Posterior cingulate gyrus (tissue), 11 donors: ENCODE measurements at places on chromosomes 1 and 21.
A peak's percentile ranks its signal among the peaks of the same experiment; 100 is the strongest.

DNA sequence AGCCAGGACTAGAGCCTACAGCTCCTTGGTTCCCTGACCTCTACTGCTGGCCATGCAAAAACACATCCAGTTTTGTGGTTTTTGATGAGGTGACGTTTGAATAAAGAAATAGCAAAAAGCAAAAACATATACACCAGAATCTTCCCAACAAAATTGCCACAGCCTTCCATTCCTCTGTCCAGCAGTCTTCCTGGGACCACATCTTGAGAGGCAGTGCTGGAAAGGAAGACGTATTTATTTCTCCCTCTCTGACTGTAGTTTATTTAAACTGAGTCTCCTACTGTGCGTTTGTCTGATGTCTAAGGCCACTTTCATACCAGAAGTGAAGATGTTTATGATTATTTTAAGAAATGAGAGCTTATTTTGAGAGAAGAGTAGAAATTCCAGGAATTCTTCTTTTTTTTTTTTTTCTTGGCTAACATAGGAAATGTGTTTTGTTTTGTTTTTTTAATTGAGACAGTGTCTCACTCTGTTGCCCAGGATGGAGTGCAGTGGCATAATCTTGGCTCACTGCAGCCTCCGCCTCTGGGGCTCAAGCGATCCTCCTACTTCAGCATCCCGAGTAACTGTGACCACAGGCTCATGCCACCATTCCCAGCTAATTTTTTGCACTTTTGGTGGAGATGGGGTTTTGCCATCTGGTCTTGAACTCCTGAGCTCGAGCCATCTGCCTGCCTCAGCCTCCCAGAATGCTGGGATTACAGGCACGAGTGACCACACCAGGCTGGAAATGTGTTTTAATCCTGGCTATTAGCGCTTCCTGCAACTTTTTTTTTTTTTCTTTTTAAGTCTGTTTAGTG is 118.5 kb downstream of the ITSN1 start:
- DNase-seq, result no peak

DNA sequence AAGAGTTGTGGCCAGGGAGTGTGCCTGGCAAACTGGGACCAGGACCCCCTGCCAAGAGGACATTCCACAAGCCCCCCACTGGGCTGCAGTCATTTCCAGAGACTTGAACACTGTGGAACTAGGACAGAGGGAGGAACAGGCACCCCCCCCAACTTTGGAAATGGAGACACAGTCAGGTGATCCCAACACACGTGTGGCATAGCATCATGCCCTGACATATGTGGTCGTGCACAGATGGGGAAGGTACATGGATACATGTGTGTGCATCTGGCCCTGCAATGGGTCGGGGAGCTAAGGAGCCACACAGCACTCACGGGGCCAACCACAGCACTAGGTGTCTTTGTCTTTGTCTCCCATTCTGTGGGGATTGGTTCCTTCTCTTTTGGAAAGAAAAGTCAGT is 6.6 kb upstream of the TFF3 start:
- no peak for DNase-seq

GRCh38 chr21:25818551-25818950 is 83.8 kb downstream of the GABPA start:
- no peak for DNase-seq

DNA sequence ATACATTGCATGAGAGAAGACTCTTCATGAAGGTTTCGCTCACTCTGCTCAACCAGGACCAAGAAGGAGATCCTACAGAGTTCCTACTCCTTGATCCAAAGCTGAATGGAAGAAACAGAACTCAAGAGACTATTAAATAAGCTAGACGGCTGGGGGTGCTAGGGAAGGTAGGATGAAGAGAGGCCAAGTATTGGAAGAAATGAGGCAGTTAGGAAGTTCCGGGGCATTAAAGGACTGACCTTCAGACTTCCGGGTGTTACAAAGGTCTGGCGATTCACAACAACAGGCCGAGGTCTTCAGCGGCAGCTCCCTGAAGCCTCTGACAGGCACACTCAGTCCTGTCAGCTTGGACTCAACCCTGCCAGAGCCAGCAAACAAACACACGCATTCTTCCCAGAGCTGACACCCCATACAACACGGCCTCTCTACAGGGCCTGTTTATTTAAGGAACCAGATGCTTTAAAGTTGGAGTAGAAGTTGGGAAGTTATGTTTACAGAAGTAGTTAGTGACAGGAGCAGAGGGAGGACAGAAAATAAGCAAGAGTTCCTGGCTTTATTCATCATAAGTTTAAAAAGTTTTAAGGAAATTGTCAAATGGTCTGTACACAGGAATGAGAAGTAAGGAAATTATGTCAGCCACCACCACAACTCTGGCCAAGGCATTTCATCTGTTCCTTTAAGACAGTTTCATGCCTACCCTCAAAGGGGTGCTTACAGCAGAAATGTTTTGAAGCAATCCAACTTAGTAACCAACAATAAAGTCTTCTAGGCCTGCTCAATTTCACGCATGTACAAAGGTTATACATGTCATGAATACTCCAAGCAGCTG is 4.7 kb downstream of the SORT1 start:
- peak; percentile 63 for DNase-seq

- no peak for DNase-seq
These were observed 235.3 kb downstream of the FAF1 start for GRCh38 chr1:50724626-50725286.

DNA sequence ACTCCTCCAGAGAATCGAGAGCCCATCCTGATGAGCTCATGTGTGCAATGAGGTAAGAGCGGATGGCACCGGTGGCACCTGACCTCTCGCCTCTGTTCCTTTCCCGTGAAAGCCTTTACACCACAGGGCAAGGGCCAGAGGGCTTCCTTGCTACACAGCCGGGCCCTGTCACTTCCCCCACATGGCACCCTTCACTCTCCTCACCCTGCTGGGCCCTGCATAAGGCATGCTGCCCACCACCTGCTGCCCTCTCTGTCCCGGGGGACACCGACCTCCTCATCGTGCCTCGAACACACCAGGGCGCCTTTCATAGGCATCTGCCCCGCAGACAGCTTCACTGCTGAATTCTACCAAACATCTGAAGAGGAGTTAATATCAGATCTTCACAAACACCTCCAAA is 45.1 kb upstream of the C1orf174 start:
- DNase-seq, result peak; percentile 62

DNA sequence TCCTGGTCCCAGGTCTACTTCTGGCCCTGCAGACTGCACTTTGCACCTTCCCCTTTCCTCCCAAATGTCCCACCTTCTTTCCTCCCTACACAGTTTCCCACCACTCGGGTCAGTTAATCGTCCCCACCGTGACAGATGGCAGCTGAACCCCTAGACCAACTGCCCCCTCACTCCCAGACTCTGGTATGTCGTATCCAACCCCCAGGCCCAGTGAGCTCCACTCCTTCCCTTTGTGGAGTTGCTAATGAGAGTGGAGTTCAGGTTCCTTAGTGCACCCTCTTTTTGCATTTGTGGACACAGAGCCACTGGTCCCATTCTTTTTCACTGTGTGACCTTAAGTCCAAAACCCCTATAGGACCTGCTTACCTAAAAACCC is 1.8 kb downstream of the MAN1C1 start:
- no peak for DNase-seq

GRCh38 chr1:243841507-243841906 is 8.5 kb downstream of the AKT3 start:
- no peak for DNase-seq

DNA sequence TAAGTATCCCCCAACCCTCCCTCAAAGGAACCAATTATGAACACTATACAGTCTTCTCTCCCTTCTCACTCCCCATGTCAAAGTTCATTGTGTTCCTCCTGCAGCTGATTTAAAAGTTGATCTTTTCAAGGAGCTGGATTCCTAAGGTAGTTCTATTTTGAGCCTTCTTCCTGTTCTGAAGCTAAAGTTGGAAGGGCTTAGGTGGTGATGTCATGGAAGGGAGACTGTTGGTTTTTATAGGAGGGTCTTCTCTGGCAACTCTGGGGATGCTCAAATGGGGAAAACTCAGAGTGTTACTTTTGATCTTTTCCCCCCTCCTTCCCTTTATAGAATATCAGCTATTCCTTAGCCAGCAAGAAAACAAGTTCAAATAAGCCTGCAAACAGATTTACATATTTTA is 83.0 kb upstream of the AK4 start:
- DNase-seq, result no peak

- peak; percentile 93 for DNase-seq
These were observed 41.3 kb upstream of the EIF4G3 start for GRCh38 chr1:21217812-21218596.

- no peak for DNase-seq
These were observed 775 bp downstream of the TMEM125 start for GRCh38 chr1:43270421-43271095.

DNA sequence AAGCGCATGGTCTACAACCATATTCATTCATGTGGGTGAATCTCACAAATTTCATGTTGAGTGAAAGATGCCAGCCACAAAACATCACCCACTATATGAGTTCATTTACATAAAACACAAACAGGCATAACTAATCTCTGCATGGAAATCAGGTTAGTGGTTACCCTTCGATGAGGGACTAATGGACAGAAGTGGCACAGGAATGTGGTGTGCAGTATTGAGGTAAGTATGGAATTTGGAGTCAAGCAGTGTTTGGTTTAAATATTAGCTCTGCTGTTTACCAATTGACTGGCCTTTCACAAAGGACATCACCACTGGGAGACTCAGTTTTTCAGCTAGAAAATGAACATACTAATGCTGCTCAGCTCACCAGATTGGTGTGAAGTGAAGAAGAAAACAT is 24.2 kb downstream of the CCDC185 start:
- DNase-seq, result no peak

DNA sequence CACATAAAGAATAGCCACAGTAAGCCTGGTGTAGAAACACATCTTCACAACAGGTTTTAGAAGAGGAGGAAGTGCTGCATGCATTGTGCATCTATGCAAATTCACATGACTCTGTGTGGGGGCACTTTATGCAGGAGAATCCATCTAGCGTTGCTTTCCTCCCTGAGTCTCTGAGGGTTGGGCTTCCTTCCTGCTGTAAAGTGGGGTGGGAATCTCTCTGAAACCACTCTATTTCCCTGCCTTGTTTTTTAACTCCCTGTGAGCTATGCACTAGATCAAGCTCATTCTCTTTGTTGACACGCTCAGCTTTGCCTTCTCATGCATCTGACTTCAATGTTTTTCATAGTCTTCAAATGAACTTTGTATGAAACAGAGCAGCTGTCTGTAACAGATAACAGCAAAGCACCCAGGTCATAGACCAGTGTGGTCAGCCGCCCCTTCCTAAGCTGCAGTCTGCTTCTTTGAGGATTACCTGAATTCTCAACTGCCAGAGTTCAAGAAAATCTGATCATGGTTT is 102.7 kb upstream of the DPH5 start:
- DNase-seq, result no peak

GRCh38 chr1:52556641-52557360 is 3.9 kb upstream of the TUT4 start:
- DNase-seq, result no peak

DNA sequence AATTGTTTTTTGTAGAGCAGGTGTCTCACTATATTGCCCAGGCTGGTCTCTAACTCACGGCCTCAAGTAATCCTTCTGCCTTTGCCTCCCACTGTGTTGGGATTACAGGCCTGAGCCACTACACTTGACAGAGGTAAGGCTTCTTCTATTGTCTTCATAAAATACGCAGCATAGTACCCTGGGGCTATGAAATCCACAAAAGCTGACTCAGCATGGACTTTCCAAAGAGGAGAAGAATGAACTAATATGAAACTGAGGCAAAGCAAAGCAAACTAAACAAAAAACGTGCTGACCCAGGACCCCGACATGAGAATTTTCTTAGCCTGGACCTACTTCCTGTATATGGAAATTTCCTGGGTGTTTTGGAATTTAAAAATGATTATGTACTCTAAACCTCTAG is 18.5 kb upstream of the ATP13A2 start:
- no peak for DNase-seq

GRCh38 chr1:119893238-119893791 is 3.0 kb downstream of the ADAM30 start:
- no peak for DNase-seq

GRCh38 chr1:109151146-109151990 is 37.5 kb downstream of the ELAPOR1 start:
- DNase-seq, result no peak

DNA sequence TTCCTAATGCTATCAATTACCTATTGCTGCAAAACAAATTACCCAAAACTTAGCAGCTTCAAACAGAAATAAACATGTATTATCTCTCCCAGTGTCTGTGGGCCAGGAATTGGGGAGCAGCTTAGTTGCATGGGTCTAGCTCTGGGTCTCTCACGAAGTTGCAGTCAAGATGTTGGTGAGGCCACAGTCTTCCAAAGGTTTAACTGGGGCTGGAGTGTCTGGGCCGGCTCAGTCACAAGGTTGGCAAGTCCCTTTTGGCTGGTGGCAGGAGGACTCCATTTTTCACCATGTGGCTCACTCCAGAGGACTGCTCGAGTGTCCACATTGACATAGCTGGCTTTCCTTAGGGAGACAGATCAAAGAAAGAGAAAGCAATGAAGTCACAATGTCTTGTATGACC is 5.0 kb upstream of the LRP8 start:
- no peak for DNase-seq

DNA sequence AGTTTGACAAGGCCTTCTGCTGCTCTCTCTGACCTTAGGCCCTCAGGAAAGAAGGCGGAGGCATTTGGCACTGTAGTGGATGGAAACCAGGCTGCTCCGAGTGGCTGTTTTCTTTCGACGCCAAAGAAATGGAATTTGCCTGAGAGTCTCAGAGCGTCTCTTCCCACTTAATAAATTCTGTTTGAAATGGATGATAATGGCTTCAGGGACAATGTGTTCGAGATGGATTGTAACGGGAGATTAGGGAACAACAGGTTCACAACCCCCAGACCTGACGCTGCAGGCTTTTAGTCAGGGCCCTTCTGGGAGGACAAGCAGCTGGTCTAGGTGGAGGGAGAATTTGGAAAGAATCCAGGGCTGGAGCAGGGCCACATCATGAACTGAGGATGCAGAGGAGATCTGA is 58.6 kb downstream of the TLR5 start:
- DNase-seq, result no peak

DNA sequence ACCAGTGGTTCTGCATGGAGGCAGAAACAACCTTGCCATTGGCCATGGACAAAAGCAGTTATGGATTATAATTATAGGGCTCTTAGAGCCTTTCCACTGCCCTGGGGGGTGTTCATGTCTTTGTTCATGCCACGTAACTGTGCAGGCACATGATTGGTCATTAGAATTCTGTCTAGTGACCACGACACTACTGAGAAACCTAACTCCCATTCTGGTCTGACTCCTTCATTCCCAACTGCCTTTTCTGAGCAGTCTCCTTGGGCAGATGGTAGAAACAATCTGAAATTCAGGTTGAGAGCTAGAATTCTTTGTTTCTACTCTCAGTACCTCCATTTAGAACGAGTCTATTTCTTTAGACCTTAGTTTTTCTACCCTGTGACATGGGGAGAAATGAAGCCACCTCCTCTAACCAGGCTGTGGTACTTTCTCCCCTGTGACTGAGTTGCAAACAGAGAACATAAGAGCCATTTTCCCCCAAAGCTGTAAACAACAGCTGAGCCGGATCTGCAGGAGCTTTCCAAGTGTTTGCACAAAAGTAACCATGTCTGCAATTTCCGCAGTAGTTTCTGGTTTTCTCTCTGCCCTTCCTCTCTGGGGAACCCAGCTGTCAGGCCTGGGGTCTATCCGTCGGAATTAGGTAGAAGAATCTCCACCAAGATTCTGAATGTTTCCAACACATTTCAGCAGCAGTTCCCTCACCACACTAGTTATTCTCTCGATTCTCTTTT is 37.7 kb upstream of the IPO9 start:
- no peak for DNase-seq

- no peak for DNase-seq
These were observed 14.8 kb downstream of the ARHGEF11 start for GRCh38 chr1:157030728-157031127.

- no peak for DNase-seq
These were observed 61.3 kb downstream of the GLUL start for GRCh38 chr1:182330303-182330702.
